ENCODE measurements at places on chromosomes 3 and 15.

DNA sequence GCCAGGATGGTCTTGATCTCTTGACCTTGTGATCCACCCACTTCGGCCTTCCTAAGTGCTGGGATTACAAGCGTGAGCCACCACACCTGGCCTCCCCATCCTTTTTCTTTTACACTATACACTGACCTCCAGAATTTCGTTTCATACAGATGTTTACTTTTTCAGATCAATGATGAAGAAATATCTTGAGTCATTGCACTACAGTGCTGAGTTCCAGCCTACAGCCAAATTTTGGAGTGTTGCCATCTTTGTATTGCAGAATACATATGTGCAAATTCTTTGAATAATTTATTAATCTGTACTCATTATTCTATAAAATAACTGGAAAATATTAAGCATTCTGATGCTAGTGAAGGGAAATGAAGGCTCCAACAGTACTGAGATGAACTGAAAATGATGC is 12.5 kb downstream of the ZPLD1 start:
- DNase-seq, result no peak

- no peak for DNase-seq
Observed at GRCh38 chr15:39997031-39997430, 42.0 kb downstream of the SRP14 start.

DNA sequence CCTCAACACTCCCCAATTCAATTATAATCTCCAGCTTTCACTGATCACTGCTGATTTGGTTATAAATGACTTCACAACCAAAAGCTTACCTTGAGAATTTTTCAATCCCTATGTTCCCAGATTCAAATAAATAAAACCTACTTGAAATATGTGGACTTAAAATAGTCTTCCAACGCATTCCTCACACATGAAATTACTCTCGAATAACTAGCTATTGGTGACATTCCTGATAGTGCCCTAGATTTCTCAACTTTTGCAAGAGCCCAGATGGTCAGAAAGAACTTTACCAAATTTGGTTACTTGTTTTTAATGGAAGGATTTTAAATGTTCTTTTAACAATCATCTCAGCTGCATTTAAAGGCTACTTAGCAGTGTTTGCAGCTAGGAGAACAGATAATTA is 605.5 kb downstream of the FHIT start:
- no peak for DNase-seq

DNA sequence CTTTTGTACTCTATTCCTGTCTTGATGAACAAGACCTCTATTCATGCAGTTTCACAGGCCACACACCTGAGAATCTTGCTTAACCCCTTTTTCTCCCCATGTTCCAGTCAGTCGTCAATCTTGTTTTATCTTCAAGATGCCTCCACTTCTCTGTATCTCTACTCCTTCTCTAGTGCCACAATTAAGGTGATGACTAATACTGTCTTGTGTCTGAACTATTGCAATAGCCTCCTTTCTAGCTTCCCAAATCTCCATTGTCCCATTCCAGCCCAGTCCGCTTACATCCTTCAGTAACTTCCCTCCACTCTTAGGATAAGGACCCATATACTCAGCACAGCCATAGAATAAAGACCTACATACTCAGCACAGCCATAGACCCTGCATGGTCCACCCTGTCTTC is 24.7 kb downstream of the CHST14 start:
- DNase-seq, result no peak

- peak; percentile 97 for DNase-seq
Observed at GRCh38 chr15:39888809-39889208, 31.3 kb downstream of the GPR176 start.

DNA sequence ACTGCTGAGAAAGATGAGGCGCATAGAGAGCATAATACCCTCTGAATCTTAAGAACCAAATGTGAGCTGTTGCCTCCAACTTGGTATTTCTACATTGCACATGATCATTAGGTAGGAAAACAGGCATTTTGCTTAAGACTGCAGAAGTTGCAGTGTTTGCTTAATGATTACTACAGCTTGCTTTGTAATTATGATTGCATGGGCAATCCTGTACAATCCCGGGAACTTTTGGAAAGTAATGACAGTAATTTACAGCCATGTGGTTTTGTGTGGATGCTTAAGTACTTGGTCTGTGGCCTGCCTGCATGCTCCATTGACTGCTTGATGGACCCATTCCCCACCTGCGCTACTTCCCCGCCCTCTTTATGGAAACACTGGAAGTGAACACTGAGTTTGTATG is 301.1 kb downstream of the DIPK2A start:
- no peak for DNase-seq

DNA sequence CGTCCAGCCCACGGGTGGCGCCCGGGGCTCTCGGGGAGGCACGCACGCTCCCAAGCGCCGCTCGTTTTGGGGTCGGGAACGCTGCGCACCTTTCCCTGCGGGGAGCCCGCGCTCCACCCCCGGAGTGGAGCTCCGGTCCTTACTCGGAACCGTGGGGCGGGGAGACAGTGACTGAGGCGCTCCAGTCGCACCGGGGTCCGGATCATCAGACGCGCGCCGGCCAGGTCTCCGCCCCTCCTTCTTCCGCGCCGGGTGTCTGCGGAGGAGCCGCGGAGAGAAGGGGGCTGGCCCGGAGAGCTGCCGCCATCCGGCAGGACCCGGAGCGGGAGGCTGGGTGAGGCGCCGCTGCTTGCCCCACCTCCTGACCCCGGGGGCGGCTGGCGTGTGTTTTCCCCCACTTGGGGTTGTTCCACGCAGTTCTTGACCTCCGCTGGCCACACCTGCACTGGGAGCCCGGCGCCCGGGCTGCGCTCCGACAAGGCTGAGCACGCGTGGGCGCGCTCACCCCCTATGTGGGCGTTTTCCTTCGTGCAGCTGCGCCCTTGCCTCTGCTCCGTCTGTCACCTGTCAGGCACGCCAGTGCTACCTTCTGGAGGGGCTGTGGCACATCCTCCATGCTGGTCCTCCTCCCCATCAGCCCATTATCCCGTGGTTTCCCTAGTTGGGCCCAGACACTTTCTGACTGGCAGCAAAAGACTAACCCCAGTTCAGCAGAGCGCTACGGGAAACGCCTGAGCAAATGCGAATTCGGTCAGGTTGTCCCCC is at the start of gene MCF2L2:
Gene MCF2L2, minus strand, starts transcription at position 173 of the 765 bp plus-strand sequence. CDS start 642 bp downstream, outside the sequence.
- peak; percentile 78 for DNase-seq

DNA sequence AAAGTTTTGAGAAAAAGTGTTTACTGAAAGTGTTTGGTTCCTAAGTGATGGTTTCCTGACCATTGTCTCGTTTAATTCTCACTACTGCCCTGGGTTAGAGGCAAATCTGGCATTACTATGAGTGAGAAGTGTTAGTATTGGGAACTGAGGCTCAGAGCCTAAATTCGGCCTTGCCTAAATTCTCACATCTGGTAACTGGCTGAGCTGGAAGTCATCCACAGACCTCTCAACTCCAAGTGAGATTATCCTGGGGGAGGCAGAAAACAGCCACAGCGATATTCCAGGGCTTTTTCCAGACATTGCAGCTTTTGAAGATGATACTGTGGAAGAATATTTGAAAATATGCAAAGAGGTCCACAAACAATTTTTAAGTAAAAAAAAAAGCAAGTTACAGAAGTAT is 85.1 kb upstream of the TRA2B start:
- no peak for DNase-seq

GRCh38 chr15:93378558-93378957 is 289.5 kb upstream of the RGMA start:
- no peak for DNase-seq

DNA sequence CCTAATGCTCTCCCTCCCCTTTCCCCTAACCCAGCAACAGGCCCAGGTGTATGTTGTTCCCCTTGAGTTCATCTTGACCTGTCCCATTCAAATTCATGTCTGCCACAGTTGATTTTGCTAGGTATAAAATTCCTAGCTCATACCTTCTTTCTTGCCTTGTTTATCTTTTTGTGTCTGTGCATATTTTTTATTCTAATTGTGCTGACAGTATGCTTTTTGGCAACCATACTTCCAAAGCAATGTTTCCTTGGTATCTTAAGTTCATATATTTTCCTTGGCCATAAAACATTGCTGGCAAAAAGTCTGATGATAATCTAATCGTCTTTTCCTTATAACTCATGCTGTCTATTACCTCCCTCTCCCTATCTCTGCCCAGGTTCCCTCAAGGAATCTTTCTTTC is 15.5 kb downstream of the LNP1 start:
- no peak for DNase-seq

DNA sequence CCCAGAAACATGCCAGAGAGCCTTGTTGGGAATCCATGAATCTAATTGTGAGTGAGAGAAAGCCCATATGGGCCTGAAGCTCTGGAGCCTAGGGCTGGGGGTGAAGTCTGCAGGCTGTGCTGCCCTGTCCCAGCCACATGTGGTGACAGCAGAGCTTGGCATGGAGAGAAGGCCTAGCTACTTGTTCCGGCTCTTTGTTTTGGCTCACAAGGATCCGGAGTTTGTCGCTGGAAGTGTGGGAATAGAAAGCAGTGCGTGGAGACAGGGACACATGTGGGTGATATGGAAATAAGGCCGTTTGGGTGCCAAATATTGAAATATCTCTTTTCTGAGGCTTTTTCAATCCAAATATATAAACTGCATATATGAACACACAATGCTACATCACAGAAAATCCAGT is 78.2 kb downstream of the CLSTN2 start:
- DNase-seq, result no peak

DNA sequence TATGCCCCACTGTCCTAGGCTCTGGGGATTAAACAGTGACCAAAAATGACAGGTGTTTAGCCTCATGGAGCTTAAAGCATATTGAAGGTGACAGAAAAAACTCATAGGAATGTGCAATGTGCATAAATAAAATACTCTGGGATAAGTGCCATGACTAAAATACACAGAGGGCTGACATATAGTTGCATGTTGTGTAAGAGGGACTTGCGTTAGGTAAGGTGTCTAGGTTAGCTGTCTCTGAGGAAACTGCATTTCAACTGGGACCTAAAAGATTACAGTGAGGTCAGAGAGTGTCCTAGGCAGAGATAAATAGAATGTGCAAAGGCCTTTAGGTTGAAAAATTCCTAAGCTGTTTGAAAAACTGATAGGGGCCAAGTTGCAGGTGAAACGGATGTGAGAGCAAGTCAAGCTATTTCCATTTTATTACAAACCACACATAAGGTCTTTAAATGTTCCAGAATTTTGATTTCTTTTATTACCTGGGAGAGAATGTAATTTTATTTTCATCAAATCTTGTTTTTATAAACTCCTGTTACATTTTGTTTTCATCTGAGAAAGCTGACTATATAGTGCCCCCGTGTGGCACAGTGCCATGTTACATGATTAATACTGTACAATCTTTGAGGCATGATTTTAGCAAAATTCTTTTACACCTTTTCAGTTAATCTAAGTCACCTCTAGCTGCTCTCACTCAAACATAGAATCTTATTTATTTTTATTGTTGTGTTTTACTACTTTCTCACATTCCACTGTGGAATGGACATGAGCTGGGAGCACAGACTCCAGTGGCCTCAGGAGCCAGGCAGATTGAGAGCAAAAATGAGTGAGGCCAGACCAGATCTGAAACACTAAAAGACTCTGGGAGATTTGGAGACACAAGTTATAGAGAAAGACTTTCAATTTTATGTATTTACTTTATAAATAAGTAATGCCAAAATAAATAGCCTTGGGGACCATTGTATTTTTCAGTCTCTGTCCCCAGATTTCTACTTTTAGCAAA is 259.6 kb upstream of the ZNF717 start:
- peak; percentile 60 for DNase-seq

- no peak for DNase-seq
Observed at GRCh38 chr3:34141841-34142337, 343.5 kb downstream of the PDCD6IP start.

GRCh38 chr3:49689046-49689907 is at the start of the genes MST1 and RNF123:
Gene MST1, minus strand, starts transcription at chr3:49689474. Its CDS starts 783 bp downstream, at chr3:49688691.
Gene RNF123, plus strand, starts transcription at chr3:49689557. Its CDS starts 1,609 bp downstream, at chr3:49691166.
- peak; percentile 97 for DNase-seq

DNA sequence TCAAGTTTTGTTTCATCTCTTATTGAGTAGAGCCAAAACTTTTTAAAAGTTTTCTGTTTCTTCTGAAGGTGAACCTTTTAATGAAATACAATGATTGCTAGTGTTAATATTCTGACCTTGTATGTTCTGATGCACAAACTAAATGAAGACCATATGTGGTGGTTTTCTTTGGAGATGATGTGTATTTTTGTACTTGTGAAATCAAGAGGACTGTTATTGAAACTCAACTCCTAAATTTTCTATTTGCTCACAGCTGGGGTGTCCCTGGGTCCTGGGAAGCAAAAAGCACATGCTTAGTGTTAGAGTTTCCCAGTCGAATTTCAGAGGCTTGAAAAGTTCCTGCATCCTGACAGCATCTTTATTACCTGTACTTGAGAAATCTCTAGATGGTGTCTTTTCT is 1185.8 kb upstream of the ALCAM start:
- DNase-seq, result no peak

DNA sequence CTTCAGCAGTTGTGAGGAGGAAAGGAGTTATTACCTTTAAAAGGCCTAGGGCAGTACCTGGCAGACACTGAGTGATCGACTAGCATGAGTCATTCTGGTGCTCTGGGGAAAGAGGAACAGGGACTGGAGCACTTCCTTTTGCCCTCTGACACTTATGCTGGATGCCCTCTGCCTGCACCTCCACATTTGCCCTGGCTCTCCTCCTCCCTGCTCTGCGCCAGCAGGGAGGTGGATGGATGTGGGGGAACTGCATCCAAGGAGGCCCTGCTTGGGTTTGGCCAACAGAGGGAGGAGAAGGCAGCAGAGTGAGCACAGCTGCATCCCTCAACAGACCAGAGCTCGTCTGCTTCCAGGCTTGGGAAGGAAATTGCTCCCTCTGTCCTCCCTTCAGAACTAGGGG is 75.0 kb downstream of the SEMA5B start:
- DNase-seq, result peak; percentile 76

DNA sequence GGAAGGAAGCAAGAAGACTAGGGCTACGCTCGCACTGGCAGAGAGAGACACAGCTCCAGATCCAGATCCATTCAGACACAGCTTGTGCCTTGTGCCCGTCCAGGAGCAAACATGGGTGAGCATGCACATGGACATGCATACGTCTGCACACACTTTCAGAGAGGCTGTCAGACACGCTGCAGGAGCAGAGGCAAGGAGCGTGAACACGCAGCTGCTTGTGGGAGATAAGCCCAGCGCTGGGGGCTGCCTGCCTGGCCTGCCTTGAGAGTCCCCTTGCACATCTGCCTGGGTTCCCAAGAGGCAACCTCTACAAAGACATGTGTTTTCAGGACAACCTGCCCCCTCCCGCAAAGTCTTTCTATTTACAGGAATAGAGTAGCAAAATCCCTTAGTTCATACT is 13.6 kb upstream of the BAHD1 start:
- DNase-seq, result no peak

DNA sequence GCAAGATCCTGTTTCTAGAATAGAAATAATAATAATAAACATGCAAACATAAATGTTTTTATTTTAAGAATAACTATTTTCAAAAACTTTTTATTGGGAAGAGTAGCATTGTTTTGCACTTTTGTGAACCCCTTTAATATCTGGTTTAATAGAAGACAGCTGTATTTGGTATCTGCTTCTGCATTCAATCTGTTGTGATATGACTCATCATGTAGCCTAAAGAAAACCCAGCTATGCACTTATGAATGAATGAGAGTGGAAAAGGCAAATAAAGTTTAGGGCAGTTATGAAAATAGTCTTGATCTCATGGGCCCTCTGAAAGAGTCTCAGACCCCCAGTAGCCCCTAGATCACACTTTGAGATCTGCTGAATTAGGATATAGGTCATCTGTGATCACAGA is 100.4 kb upstream of the PPP2R3A start:
- DNase-seq, result no peak

GRCh38 chr3:126827121-126827520 is 123.1 kb downstream of the CHCHD6 start:
- no peak for DNase-seq
